Amniotic epithelial cell (primary cell): ENCODE measurements at places on chromosomes 6 and 20.

DNA sequence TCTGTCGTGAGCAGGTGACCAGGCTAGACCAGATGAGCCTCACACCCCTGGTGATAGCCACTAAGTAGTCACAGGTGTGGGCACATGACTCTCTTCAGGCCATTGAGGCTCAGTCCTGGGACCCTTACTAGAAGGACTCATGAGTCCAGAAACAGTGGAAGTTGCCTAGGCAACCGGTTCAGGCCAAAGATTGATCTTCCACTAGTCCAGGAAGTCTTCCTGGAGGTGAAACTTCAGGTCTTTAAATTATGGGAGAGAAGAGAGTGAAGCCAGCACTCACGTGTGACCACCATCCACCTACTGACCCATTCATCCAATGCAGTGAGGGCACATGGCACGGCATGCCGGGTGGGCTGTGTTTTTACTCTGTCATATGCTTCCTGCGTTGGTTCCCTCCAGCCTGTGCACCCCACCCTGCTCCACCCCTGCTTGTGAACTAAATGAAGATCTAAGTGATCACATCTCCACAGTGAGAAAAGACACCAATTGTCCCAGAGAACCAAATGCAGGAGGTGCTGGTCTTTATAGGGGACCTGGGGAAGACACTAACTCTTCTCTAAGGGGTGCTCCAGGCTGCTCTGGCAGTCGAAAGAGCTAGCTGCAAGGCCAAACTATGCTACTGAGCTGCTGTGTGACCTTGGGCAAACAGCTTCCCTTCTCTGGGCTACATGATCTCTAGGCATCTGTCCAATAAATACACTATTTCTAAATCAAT is 12.5 kb upstream of the STX16 start:
- DNase-seq, result no peak

- DNase-seq, result no peak
Observed at GRCh38 chr20:32763202-32764004, 1.2 kb downstream of the DNMT3B start.

GRCh38 chr6:159788753-159789376 is 537 bp downstream of the TCP1 start:
- peak; percentile 44 for DNase-seq

DNA sequence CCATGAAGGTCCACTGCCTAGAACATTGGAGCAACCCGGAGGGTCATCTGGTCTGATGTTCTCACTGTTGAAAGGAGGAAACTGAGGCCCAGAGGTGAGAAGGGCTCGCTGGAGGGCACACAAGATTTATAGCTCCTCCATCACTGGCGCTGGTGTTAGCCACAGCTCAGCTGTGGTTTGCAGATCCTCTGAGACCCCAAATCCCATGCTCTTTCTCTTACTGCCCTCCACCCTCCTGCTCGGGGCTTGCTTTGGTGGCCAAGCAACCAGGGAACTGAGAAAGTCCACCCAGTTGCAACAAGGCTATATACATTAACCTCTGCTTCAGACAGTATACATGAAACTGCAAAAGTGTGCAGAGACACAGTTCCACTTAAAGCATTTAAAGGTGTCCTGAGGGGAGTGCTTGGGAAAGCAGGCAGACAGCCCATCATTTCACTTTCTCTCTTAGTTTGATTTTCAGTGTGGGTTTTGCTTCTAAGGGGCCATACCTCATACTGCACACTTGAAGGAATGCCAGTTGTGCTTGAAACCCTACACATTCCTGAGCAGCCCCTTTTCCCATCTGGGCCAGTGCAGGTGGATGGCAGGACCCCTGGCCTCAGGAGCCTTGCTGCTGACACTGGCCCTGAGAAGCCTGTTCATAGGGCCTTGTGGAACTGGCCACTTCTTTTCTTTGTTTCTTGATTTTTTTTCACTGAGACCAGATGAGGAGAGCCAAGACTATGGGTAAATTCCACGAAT is 347.6 kb downstream of the CDC5L start:
- no peak for DNase-seq

GRCh38 chr6:157911786-157912185 is 69.9 kb upstream of the SYNJ2 start:
- no peak for DNase-seq

GRCh38 chr6:12208190-12208589 is 82.0 kb upstream of the EDN1 start:
- DNase-seq, result peak; percentile 72

- no peak for DNase-seq
Observed at GRCh38 chr6:160161647-160161986, 40.0 kb downstream of the SLC22A1 start.
